WTC11 (cell line): ENCODE measurements at places on chromosomes 2 and 18. TPM values are rescaled to one million over a fixed set of nuclear protein-coding genes. Genes with fewer than 3 reads are reported as not detected.

GRCh38 chr2:238897911-238898311 lies 50.0 kb downstream of the TWIST2 start:
- no peak overlapping the region for H3K4me3 ChIP-seq
- no peaks in the 10 kb centered on the region for H3K27me3 ChIP-seq
- peaks cover 2% of the 10 kb centered on the region; the same call in 1 of the 2 replicates for H3K4me1 ChIP-seq
- no peak overlapping the region for H3K27ac ChIP-seq
- no peak for DNase-seq
- no peaks in the 10 kb centered on the region for H3K36me3 ChIP-seq

- no peak for DNase-seq
- H3K36me3 ChIP-seq, result no peaks in the 10 kb centered on the region
- no peaks in the 10 kb centered on the region; the same call in 1 of the 2 replicates for H3K27me3 ChIP-seq
- H3K4me3 ChIP-seq, result no peak overlapping the region
These were observed 15.4 kb downstream of the IL1B start for GRCh38 chr2:112821142-112821541.

UGT1A4 gene
- total RNA-seq, result 0.14 to 0.22 TPM in 2 of 3 replicates, not detected in the other

GRCh38 chr2:109396202-109397180 lies 217.3 kb downstream of the SEPTIN10 start:
- no peak overlapping the region for H3K27ac ChIP-seq
- H3K36me3 ChIP-seq, result no peaks in the 10 kb centered on the region
- peaks cover 6% of the 10 kb centered on the region; the same call in 1 of the 2 replicates for H3K4me1 ChIP-seq
- H3K4me3 ChIP-seq, result no peak overlapping the region
- DNase-seq, result peak; percentile 23

DNA sequence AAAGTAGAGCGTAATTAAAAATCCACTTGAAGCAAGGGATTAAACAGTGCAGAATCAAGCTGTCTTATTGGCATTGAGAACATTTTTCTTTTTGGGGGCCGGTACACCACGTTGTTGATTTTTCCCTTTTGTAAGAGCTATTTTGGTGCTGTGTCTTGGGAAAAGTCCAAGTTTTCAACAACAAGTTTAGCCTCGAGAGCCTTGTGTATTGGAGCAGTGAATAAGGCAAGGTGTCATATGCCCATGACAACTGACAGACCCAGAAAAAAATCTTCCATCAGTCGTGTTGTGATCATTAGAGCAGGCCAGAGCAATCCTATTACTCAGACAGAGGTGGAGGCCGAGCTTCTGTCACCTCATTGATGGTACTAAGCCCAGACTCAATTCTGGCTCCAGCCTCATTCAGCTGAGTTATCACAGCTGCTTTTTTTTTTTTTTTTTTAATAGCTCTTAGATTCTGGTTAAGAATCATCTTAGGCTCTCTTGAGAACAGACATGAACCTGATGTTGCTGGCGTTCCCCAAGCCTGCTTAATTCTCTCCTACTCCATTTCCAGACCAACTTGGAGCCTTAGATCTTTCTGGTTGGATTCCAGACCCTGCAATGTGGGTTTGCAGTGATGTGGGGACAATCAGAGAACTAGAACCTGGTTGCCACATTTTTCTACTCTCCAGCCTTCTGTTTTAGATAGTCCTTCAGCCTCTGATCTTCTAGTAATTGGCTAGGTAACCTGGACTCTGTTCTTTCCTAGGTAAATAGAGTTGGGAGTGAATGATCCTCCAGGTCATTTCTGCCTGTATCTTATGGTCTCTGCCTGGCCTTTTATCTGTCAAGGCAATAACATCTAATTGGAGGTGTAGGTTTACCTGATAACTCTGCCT lies 43.1 kb downstream of the MOGAT1 start:
- H3K27me3 ChIP-seq, result no peaks in the 10 kb centered on the region
- H3K36me3 ChIP-seq, result peaks cover 4% of the 10 kb centered on the region; the same call in 1 of the 2 replicates
- no peak overlapping the region for H3K27ac ChIP-seq
- no peak for DNase-seq
- no peak overlapping the region for H3K4me3 ChIP-seq

GRCh38 chr2:150480241-150480640 lies 7.2 kb downstream of the RND3 start:
- peaks cover 43% of the 10 kb centered on the region for H3K36me3 ChIP-seq
- H3K27me3 ChIP-seq, result no peaks in the 10 kb centered on the region
- H3K4me1 ChIP-seq, result peaks cover 95% of the 10 kb centered on the region
- H3K27ac ChIP-seq, result peak overlapping the region; percentile 82
- no peak for DNase-seq
- H3K4me3 ChIP-seq, result no peak overlapping the region; the same call in 1 of the 2 replicates

ANKRD12 gene
- 42.2 to 44.7 TPM (median 43.4 TPM) in 3 replicates for total RNA-seq

L3MBTL4 gene
- 1.3 to 1.8 TPM (median 1.4 TPM) in 3 replicates for total RNA-seq

- peaks cover 39% of the 10 kb centered on the region for H3K4me1 ChIP-seq
- no peak for DNase-seq
- peaks cover 17% of the 10 kb centered on the region for H3K36me3 ChIP-seq
- no peak overlapping the region for H3K27ac ChIP-seq
- H3K27me3 ChIP-seq, result no peaks in the 10 kb centered on the region
These were observed 6.2 kb downstream of the INSIG2 start for GRCh38 chr2:118094503-118094902.

ZSWIM2 gene
- not detected in 3 replicates for total RNA-seq

GRCh38 chr2:146540271-146540932 lies 1304.4 kb upstream of the ACVR2A start:
- H3K4me3 ChIP-seq, result no peak overlapping the region
- peak overlapping the region; percentile 98 for H3K27ac ChIP-seq
- DNase-seq, result peak; percentile 25
- H3K27me3 ChIP-seq, result peaks cover 17% of the 10 kb centered on the region
- peaks cover 37% of the 10 kb centered on the region for H3K36me3 ChIP-seq

DNA sequence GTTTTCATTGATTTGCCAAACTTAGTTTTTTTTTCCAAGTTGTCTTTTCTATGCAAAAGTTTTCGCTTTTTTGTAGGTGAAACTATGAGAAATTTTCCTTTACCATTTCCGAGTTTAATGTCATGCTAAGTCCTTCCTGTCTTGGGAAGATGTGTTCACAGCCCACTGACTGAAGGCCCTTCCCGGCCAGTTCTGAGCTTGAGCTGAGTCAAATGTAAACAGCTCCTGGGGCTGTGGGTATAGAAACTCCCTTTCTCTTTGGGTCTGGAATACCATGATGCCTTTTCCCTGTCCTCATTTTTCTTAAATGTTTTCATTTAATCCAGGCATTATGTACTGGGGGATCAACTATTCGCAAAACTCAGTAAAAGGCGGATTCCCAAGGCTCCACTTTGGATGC lies 69.8 kb upstream of the IL1R1 start:
- no peaks in the 10 kb centered on the region for H3K36me3 ChIP-seq
- H3K27me3 ChIP-seq, result no peaks in the 10 kb centered on the region
- H3K4me3 ChIP-seq, result no peak overlapping the region

DDX1 gene
- 103 to 115 TPM (median 104 TPM) in 3 replicates for total RNA-seq

FSIP2 gene
- total RNA-seq, result 1.9 to 2.2 TPM (median 1.9 TPM) in 3 replicates

CARF gene
- total RNA-seq, result 3.3 to 6.8 TPM (median 6.6 TPM) in 3 replicates

DNA sequence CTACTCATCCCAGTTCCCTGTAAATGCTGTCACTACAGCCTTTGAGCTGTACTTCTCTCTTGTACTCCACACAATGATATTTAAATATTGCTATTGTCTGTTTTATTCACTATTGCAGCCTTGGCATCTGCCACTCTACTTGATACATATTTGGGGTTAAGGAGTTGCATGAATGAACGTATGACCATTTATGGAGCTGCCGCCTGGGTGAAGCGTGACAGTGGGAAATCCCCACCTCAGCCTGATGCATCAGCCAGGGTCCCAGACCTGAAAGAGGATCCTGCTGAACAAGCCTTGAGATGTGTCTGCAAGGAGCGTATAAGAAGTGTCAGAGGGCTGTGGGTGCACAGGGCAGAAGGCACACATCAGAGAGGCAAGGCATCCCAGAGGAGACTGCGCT lies 39.1 kb downstream of the MRPL35 start:
- DNase-seq, result no peak
- H3K27ac ChIP-seq, result no peak overlapping the region
- no peaks in the 10 kb centered on the region for H3K36me3 ChIP-seq

- H3K4me1 ChIP-seq, result peaks cover 27% of the 10 kb centered on the region
- no peak for DNase-seq
- H3K27me3 ChIP-seq, result peaks cover 79% of the 10 kb centered on the region
- no peak overlapping the region for H3K27ac ChIP-seq
These were observed 91.7 kb downstream of the INHBB start for GRCh38 chr2:120437604-120438000.

ARHGAP15 gene
- 0.25 to 0.28 TPM in 2 of 3 replicates, not detected in the other for total RNA-seq

DNA sequence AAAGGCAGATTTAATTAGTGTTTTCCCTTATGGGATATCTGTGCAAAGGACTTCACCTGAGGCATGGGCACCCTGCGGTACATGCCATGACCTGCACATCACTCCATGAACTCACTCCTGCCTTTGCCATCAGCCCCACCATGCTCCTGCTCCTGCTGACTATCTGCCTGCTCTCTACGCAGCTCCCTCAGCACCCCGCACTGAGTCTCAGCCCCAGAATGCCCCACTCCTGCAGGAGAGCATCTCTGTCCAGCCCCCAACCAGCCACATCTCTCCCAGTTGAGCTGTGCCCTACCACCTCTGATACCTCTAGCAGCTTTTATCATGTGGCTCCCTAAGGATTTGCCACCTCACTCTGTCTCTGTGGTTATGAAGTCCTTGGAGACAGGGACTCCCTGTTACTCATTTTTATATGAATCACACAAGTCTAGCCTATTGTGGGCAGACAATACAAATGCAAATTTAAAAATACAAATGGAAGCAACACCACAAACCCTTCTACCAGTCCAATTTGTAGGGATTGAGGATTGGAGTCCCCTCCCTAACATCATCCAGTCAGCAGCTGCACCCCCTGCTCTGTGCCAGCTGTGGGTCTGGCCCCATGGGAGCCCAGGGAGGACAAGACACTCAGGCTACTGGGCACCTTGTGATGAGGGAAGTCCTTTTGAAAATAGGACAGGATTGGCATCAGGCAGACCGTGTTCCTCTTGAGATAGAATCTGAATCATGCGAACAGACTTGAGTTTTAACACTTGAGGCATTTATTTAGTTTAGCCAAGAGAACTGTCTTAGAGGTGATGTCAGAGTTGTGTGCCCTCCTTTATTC lies 689.6 kb upstream of the HS6ST1 start:
- H3K27me3 ChIP-seq, result peaks cover 3% of the 10 kb centered on the region
- no peak overlapping the region for H3K4me3 ChIP-seq
- DNase-seq, result no peak
- no peaks in the 10 kb centered on the region for H3K36me3 ChIP-seq
- no peaks in the 10 kb centered on the region for H3K4me1 ChIP-seq

PCARE gene
- total RNA-seq, result not detected in 3 replicates

- H3K27me3 ChIP-seq, result no peaks in the 10 kb centered on the region
- no peak overlapping the region for H3K27ac ChIP-seq
- no peaks in the 10 kb centered on the region for H3K36me3 ChIP-seq
- H3K4me1 ChIP-seq, result peaks cover 40% of the 10 kb centered on the region
These were observed 1.9 kb upstream of the SYT4 start for GRCh38 chr18:43279015-43279744.

DNA sequence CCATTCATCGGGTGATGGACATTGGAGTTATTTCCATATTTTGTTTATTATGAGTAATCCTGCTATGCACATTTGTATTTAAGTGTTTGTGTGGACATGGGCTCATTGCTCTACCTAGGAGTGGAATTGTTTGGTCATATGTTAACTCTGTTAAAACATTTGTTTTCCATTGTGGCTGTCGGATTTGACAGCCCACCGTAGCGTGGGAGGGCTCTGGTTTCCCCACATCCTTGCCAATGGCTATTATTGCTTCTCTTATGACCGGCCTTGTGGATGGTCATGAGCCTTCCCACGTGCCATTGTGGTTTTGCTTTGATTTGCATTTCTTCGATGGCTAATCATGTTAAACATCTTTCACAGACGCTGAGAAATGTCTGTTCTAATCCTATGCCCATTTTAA lies 92.0 kb downstream of the ZNF236 start:
- peaks cover 45% of the 10 kb centered on the region for H3K36me3 ChIP-seq
- no peaks in the 10 kb centered on the region for H3K27me3 ChIP-seq
- no peak for DNase-seq
- no peak overlapping the region for H3K4me3 ChIP-seq
- H3K4me1 ChIP-seq, result no peaks in the 10 kb centered on the region

GRCh38 chr18:2204736-2205135 lies 366.6 kb downstream of the METTL4 start:
- no peaks in the 10 kb centered on the region for H3K4me1 ChIP-seq
- no peaks in the 10 kb centered on the region for H3K27me3 ChIP-seq
- no peak overlapping the region for H3K4me3 ChIP-seq
- no peak overlapping the region for H3K27ac ChIP-seq
- H3K36me3 ChIP-seq, result 0 out of 2 replicates have a peak, but pooled peaks cover 4% of the 10 kb centered on the region
- DNase-seq, result no peak

- H3K27me3 ChIP-seq, result no peaks in the 10 kb centered on the region
- H3K4me3 ChIP-seq, result peak overlapping the region; percentile 83
- no peak for DNase-seq
- no peaks in the 10 kb centered on the region for H3K36me3 ChIP-seq
These were observed 618 bp upstream of the CHN1 start for GRCh38 chr2:175005733-175006264.

- no peak for DNase-seq
- peaks cover 30% of the 10 kb centered on the region for H3K4me1 ChIP-seq
- peak overlapping the region; percentile 51; the same call in 1 of the 2 replicates for H3K27ac ChIP-seq
- H3K36me3 ChIP-seq, result peaks cover 11% of the 10 kb centered on the region
These were observed 13.9 kb downstream of the HDAC4 start for GRCh38 chr2:239386872-239387445.
